ENCODE measurements at places on chromosomes 11 and 22.
A peak's percentile ranks its signal among the peaks of the same experiment; 100 is the strongest.

GRCh38 chr11:33500861-33501479 lies 199.7 kb downstream of the C11orf91 start:
- DNase-seq, result no peak

- DNase-seq, result no peak
Measured at GRCh38 chr22:41523464-41524221, 20.6 kb downstream of the POLR3H start.

DNA sequence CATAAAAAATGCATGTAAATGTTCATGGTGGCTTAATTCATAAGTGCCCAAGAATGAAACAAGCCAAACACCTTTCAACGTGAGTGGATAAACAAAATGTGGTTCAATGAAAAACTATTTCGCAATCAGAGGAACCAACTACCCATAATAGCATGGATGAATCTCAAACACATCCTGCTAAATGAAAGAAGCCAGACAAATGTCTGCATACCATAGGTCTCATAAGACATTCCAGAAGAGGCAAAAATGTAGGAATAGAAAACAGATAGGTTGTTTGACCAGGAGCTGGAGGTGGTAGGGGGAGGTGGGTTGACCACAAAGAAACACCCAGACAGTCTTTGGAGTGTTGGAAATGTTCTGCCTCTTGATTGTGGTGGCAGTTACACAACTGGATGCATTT lies 13.2 kb upstream of the OSBPL5 start:
- no peak for DNase-seq

GRCh38 chr22:37627545-37627944 lies 11.9 kb upstream of the SH3BP1 start:
- no peak for DNase-seq

DNA sequence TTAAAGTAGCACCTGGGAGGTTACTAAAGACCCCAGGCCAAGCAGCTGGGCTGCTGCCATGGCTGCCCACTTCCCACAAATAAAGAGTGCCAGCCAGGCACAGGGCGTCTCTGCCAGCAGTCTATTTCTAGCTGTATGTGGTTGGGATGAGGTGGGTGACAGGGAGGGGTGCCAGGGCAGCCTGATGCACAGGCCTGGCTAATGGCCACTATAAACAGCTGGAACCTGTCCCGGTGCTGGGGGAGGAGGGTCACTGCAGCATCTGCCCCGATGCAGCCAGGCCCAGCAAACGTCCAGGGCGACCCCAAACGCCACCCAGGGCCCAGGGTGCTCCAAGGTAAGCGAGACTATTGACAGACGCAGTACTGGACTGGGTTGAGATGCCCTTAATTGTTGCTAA lies 37.4 kb downstream of the SCUBE1 start:
- DNase-seq, result no peak

DNA sequence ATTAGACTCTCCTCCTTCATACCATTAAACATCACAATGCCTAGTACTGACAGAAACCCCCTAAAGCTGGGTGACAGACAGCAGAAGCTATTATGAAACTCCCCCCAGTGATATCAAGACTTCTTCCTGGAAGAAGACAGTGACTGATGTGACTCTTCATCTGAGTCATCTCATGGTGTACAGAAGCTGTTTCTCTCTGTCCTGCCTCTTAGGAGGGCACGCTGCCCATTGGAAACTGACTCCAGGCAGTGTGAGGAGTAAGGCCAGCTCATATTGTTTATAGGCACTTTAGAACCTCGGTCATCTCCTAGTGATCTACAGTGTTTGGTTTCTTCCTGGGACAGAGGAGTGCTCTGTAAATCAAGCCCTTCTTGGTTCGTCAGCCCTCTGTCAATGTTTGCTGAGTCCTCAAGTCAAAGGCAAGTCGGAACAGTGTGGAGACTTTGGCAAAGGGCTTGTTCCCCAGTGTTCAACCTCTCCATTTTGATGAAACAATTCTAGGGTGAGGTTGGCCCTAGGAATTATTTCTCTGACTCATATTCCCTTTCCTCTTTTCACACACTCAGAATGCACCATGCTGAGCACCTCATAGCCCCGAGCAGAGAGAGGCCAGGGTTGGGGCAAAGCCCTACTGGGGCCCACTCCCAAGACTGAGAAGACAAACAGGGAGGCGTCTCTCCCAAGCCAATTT lies 172.5 kb upstream of the TMEM45B start:
- peak; percentile 24 for DNase-seq

GRCh38 chr11:19352771-19353160 lies 112.0 kb upstream of the E2F8 start:
- DNase-seq, result no peak

DNA sequence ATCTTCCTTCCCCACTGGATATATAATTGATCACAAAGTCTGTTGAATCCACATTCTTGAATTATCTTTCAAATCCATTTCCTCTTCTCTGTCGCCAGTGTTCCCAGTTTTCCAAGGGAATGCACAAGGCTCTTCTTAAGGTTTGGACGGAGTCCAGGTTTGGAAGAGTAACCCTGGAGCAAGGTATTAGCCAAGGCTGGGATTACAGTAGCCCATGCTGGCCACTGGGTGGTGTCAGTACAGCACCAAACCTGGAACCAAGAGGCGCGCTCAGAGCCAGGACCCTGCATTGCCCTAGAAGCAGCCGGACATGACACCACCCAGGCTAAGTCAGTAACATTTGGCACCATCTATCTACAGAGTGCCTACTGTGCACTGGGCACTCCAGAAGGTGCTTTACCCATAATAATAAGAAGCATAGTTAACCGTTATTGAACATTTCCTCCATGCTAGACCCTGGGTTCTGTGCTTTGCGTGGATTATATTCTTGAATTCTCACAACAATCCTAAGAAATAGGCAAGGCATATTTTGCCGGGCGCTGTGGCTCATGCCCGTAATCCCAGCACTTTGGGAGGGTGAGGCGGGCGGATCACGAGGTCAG lies 48.0 kb upstream of the CLPB start:
- DNase-seq, result peak; percentile 53

DNA sequence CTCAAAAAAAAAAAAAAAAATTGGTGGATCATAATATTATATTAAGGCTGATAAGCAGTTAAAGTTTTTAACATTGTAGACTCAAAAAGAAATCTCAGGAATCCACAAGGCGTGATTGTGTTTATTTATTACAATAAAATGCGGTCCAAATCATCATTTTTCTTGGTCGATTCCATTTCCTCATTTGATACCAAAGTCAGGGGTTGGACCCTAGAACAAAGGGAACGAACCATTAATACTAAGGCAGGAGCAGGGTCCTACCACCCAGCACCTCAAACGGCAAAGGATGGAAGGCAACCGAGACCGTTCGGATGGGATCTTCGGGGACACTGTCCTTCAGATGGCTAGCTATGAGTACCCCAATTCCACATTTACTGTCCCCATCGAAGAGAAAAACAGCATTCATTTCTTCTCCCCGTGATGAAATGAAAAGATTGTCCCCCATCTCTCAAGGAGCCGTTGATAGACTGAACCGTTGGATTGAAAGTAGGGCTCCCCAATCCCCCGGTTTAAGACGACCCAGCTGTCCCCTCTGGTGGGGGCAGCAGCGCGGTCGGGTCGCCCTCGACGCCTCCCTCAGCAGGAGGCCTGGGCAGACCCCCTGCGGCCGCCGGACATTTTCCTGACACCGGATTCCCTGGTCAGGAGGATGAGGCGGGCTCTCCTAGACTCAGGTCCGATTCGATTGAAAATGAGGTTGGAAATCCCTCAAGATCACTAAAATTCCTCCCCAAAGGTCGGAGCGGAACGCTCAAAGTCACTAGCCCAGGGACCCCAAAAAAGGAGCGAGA lies 607 bp downstream of the DMC1 start:
- DNase-seq, result no peak

GRCh38 chr11:92830377-92831155 lies 138.9 kb upstream of the MTNR1B start:
- DNase-seq, result no peak

- no peak for DNase-seq
Measured at GRCh38 chr11:2538951-2539350, 94.1 kb downstream of the KCNQ1 start.

- DNase-seq, result peak; percentile 67
Measured at GRCh38 chr11:9568854-9569587, 4.4 kb upstream of the WEE1 start.

GRCh38 chr11:10588904-10589303 lies 20.4 kb upstream of the LYVE1 start:
- DNase-seq, result no peak

GRCh38 chr11:105189581-105189980 lies 50.0 kb upstream of the CARD18 start:
- DNase-seq, result no peak

DNA sequence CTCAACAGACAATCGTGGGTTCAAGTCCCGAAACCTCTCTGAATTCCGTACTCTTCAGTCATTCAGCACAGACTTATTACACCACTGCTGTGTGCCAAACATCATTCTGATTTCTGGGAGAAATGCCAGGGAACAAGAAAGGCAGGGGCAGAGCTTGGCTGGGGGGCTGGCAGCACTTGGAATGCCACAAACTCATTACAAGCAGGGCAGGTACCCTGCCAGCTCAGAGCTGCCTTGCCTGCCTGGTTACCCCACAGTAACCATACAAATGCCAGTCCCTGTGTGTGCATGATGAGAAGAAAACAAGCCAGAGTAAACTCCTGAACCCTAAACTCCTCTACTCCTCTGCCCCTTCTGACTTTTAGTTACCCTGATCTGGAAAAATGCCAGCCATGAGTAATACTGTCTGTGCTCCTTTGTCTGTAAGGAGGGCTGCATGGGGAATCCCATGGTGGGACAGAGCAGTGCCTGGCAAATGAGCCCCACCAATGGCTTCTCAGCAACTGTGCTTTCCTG lies 6.9 kb upstream of the RAD9A start:
- no peak for DNase-seq

DNA sequence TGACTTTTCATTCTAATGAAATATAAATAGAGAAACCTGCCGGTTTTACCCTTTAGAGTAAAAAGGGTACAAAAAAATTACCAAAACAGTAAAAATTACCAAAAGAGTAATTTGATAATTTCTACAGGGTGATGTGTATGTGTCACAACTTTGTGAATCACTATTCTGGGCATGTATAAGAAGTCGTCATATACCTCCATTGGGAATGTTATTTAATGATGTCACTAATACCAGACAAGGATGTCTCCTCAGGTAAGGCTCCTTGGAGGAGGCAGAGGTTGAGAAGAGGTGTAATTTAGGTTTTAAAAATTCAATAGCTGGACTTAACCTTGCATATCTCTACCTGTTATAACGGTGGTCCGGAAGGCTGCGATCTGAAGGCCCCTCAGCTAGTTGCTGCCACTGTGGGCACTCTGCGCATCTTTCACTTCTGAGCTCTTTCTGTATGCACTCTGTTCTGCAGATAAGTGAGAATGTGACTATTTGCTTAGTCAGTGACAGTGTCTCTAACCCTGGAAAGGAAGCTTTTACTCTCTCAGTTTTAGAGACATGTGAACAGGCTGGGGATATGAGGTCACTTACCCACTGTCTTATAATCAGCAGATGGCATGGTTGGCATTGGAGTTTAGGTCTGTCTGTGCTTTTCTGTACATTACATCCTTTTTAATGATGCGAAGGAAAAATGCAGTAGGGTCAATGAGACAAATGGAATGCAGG lies 987 bp upstream of the NCR3LG1 start:
- no peak for DNase-seq

DNA sequence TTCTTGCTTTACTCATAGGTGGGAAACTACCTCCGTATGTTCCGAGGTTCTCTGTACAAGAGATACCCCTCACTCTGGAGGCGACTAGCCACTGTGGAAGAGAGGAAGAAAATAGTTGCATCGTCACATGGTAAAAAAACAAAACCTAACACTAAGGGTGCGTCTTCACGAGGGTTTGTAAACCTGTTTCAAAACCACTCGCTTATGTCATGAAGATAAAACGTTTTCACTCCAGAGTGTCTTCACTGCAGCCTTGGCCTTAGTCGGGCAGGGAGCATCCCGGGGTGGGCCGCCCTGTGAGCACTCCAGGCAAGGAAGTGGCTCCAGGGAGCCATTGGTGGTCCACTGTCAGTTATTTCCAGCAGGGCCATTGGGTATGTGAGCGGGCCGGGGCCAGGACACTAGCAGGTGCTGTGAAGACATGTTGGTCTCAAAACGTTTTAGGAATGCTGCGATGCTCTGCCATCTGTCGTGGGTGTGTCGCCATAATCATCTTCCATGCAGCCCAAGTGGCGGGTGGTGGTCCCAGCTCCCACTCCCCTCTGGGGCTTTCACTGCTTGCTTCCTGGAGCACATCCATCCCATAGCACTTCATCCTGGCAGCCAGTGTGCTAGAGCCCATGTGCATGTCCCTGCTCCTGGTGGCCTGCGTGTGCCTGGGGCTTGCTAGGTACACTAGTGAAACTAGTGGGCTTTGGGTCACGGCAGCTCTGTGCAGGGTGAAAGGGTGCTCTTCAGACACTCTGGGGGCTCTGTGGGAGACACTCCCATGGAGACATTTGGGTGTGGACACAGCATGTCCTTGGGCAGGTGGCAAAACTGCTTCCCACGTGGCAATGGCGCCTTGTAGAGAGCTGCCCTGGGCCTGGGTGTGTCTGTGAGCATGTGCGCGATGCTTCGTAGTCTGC lies 5.2 kb downstream of the SMARCB1 start:
- no peak for DNase-seq

- no peak for DNase-seq
Measured at GRCh38 chr22:44166498-44167276, 14.0 kb upstream of the PARVG start.

DNA sequence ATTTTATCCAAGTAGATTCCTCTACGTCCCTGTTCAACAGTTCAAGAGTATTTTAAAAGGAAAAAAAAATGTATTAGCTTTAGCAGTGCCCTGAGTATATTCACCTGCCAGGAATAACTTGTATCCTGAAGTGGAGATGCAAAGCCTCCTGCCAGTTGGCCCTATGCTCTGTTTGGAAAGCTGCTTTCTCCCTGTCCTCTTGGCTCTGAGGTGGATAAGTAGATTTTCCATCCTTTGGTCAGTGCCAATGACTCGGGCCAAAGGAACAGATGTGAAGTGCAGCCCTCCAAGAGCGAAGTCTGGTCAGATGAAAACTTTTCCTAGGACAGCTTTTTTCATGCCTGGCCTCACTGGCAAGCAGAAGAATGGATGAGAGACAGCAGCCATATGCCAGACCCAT lies 839.9 kb upstream of the TENM4 start:
- DNase-seq, result no peak

GRCh38 chr11:1263010-1263409 lies 40.1 kb downstream of the MUC5B start:
- no peak for DNase-seq

DNA sequence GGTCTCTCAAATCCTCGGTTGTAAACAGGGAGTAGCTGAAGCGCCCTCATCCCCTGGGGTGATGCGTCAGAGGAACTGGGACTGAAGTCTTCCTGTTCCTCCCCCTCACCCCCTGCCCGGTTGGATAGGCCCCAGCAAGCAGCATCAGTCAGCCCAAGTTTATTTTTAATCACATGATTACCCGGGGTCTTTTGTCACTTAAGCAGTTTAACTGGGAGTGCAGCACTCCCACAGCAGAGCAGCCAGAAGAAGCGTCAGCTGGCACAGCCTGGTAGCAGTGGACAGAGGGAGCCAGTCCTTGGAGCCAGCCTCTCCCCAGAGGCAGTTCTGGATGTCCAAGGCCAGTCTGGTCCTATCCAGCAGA lies 342.1 kb downstream of the CTTN start:
- no peak for DNase-seq

DNA sequence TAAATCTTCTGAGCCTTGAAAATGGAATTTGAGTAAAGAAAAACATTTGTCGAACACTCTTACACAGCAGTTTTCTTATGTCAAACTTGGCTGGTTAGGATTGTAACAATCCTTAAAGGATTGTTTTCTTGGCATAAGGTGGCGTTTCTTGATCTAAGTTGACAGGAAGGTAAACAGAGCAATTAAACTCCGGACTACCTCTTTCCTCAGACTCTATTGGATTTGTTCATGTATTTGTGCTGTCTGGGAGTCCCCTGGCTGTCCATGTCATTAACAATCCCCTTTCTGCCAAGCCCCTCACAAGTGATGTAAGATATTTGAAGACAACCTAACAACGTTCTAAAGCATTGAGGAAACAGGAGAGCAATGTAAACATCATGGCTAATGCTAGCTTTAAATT lies 222.5 kb upstream of the SNX19 start:
- no peak for DNase-seq
